Non-pigmented ciliary epithelial cell (primary cell): ENCODE measurements at places on chromosomes 16 and 17.

GRCh38 chr17:81976332-81977210, 858 bp upstream of the ASPSCR1 start:
- DNase-seq = no peak

DNA sequence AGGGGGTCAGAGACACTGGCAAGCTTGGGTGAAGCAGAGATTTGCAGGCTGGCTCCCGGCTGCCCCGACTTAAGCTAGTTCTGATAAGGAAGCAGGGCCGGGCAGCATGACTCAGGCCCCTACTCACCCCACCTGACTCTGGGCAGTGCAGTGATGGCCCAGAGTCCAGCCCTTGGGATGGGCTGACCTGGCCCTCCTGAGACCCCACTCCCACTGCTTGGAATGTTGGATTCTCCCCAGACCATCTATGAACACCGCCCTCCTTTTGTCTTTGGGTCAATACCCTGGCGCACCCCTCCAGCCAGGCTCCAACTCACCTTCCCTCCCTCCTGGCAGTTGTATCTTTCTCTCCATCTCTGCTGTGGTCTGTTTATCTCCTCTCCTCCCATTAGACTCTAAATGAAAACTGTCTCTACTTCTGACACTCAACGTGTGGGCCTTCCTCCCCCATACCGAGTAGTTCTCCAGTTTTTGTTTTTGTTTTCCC, 21.0 kb downstream of the LGALS3BP start:
- no peak for DNase-seq

GRCh38 chr16:54245788-54246453, 40.7 kb downstream of the IRX3 start:
- DNase-seq = no peak

DNA sequence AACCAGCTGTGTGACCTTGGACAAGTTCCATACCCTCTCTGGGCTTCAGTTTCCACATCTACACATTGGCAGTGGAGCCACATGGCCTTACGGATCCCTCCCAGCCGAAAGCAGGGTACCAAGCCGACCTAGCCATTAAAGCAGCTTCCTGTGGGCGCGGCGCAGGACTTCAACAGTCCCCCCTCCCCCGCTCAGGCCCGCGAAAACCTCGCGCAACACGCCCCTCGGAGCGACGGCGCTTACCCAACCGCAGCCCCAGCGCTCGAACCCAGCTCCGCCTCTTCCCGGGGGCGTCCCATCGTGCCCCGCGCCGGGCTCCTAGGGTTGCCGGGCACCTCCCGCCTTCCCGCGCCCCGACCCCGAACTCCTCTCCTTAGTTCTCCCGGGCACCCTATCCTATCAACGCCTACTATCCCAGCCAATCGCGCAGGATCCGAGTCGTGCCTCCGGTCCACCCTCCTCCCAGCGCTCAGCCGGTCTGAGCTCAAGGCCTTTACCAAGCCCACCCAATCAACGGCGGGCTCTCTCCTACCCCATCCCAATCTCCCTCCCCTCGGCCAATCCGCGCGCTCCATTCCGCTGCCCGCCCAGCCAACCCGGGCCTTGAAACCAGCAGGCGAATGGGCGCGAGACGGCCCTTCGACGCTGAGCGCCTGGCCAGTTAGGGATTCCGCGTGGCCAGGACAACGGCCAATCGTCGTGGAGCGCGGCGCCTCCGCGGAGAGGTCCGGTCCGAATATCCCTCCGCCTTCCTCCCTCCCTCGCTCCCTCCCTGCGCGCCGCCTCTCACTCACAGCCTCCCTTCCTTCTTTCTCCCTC, at the start of gene KPNB1:
KPNB1 (plus strand) TSS at position 767 of the 819 bp plus-strand sequence. CDS start 326 bp downstream, outside the sequence.
- peak; percentile 99 for DNase-seq

DNA sequence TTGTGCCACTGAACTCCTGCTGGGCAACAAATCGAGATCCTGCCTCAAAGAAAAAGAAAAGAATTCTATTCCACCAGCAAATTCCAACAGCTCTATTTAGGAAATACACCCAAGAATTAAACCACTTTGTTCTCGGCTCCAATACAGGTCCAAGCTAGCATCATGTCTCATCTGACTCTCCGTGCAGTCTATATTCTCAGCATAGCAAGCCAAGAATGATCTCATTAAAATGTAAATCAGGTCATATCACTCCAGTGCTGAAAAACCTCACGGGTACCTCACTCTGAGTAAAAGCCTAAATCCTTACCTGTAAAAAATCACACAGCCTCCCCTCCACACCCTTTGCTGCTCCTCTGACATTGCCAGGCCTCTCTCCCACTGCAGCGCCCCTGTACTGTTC, 23.9 kb downstream of the UBE2G1 start:
- no peak for DNase-seq

DNA sequence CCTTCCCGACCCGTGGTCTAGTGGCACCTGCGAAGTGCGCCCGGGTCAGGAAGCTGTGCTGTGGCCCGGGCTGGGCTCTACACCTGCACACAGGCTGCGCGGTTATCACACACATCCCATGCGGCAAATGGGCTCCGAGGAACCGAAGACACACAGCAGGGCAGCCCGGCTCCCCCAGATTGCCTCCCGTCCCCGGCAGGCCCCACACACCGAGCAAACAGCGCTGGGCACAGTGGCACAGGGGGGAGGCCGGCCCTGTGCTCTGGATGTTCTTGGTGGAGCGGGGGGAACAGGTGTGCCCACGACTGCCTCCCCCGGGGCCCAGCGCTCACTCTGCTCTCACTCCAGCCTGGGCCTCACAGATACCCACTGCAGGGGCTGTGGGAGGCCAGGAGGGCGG, 28.9 kb upstream of the PABPN1L start:
- no peak for DNase-seq

GRCh38 chr17:82474223-82475010, 15.9 kb downstream of the NARF start:
- DNase-seq = no peak

DNA sequence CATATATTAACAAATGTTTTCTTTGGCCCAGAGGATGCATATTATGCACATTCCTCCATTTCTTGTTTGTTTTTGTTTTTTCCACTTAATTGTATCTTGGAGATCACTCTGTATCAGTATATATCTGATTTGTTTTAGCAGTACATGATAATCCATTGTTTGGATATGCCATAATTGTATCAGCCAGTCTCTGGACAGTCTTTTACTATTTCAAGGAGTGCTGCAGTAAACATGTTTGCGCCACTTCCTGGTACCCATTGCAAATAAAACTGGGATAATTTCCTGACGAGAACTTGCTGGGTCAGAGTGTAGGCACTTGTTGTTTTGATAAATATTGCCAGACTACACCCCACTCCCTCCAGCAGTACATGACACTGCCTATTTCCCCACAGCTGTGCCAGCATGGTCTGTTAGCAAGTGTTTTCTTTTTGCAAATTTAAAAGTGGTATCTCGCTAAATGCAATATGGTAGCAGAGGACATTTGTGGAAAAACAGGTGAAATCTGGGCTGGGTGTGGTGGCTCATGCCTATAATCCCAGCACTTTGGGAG, 4.9 kb upstream of the TMEM11 start:
- no peak for DNase-seq

DNA sequence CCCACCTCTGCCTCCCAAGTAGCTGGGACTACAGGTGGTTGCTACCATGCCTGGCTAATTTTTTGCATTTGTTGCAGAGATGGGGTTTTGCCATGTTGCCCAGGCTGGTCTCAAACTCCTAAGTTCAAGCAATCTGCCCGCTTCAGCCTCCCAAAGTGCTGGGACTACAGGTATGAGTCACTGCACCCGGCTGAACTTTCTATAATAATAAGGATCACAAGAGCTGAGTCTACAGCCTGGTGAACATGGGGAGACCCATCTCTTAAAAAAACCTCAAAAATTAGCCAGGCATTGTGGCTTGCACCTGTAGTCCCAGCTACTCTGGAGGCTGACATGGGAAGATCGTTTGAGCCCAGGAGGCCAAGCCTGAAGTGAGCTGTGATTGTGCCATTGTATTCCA, 53.5 kb downstream of the WDR59 start:
- DNase-seq = no peak

DNA sequence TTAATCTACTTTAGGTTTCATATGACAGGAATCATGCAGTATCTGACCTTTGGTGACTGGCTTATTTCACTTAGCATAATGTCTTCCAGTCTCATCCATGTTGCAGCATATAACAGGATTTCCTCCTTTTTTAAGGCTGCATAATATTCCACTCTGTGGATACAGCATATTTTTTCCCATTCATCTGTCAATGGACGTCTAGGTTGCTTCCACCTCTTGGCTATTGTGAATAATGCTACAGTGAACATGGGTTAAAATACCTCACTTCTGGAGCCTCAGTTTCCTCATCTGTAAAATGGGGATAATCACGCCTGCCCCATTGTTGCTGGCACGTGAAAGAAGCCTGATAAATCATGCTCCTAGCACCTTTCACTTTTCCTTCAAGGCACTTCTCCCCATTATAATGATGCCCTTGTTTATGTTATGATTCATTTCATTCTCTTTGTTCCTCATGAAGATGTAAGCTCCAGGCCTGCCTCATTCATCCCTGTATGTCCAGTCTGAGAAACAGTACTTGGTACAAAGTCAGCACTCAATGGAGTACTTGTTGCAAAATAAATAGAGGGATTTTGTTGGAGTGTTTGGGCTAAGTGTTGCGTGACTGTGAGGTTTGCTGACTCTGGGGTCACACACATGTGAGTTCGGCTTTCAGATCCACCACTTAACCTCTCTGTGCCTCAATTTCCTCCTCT, 59.6 kb downstream of the ABAT start:
- DNase-seq = no peak

GRCh38 chr17:45006927-45007461, 38.9 kb upstream of the C1QL1 start:
- no peak for DNase-seq

- no peak for DNase-seq
These were observed 44.9 kb upstream of the XYLT1 start for GRCh38 chr16:17515421-17516210.

DNA sequence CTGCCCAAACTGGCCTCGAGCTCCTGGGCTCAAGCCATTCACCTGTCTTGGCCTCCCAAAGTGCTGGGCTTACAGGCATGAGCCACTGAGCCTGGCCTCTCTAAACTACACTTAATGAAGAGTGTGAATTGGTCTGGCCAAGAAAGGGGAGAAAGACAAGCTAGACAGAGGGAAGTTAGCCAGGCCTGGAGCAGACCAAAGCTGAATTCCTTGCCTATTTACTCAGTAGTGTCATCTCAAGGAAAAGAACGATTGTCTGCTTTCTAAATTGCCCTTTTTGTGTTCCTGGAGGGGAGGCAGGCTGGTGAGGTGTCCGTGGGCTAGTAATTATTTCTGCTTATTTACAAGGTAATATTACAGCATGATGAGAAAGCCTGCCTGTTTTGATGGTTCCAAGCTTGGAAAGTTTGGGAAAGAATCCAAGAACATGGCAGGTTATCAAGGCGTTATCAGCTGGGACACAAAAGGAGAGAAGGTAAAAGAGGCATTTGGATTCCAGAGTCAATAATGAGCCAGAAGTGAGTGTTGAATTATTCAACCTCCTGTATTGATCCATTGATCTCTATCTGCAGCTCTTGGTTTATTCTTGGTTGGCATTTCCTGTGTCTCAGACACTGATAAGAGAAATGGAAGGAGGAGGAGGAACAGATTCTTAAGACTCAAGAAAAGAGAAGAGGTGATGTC, 6.3 kb upstream of the CBFB start:
- no peak for DNase-seq

DNA sequence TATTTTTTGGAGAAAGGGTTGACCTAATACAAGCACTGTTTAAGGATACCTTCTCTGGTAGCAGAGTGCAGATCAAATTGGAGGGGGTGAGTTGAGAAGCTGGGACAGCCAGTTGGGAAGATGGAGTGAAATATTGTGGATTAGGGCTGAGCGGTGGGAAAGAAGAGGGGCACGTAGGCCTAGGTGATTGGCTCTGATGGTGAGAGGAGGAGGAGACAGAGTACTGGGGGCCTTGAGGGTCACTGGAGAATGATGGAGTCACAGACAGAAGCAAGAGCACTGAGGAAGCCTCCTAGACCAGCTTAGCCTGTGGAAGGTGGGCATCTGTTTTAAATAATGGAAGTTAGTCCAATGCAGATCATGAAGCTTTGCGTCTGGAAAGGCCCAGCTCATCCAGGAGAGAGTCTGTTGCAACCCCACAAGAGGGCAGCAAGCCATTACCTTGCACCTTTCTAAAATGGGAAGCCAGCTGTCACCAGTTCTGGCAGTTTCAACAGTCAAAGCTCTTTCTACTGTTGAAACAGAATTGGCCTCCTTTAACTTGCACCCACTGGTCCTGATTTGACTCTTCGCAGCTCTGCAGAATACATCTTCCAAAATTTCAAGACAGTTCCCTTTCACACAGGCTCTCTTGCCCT, 11.8 kb downstream of the SLC9A5 start:
- DNase-seq = no peak

- peak; percentile 57 for DNase-seq
These were observed 29.7 kb downstream of the CPSF4L start for GRCh38 chr17:73231841-73232586.

GRCh38 chr16:67447508-67448076, 16.7 kb downstream of the HSD11B2 start:
- no peak for DNase-seq

- no peak for DNase-seq
These were observed 11.5 kb upstream of the DUSP14 start for GRCh38 chr17:37478187-37478586.

- no peak for DNase-seq
These were observed 21.1 kb upstream of the ZNF629 start for GRCh38 chr16:30808146-30808545.

GRCh38 chr17:67679721-67680120, 38.0 kb upstream of the NOL11 start:
- no peak for DNase-seq

DNA sequence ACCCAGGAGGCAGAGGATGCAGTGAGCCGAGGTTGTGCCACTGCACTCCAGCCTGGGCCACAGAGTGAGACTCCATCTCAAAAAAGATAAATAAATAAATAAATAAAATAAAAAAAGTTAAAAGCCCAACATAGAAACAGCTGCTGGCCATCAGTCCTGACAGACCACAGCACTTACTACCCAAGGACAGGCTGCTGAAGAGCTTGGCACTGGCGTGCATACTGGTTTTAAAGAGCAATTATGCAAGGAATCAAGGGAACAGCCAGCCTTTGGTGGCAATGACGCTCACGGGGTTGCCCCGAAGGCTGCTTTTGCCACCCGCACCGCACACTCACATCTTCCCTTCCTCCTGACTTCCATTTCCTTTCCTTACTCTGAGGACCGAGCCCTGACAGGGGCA, 4.2 kb downstream of the PLD6 start:
- DNase-seq = no peak

GRCh38 chr16:69595127-69596036, 29.6 kb downstream of the NFAT5 start:
- DNase-seq = peak; percentile 45

- no peak for DNase-seq
These were observed 1.7 kb upstream of the SLC47A1 start for GRCh38 chr17:19531780-19532501.

DNA sequence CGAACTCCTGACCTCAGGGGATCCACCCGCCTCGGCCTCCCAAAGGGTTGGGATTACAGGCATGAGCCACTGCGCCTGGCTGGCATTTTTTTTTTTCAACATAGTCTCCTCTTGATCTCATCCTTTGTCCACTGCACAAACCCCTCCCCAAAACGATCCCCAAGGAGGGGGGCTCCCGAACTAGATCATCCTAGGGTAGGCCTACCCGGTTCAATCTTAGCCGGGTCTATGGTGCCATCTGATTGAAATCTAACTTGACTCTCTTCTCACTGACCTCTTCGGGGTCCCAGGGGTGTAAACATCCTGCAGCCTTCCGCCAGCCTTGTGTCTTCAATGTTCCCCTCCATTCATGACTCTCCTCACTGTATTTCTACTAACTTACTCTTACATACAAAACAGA, 140.5 kb upstream of the CRHR1 start:
- DNase-seq = no peak
